Activated CD4-positive, alpha-beta T cell treated with anti-CD3 and anti-CD28 coated beads, Interleukin-2, amount 50 U/mL, for 4 hours (primary cell): ENCODE measurements at places on chromosomes 16 and 17.
A peak's percentile ranks its signal among the peaks of the same experiment; 100 is the strongest.

GRCh38 chr16:68848786-68849185 lies 5.5 kb downstream of the TANGO6 start:
- no peak for DNase-seq

- no peak for DNase-seq
Observed at GRCh38 chr17:28875848-28876550, 21.2 kb downstream of the ERAL1 start.

- DNase-seq, result no peak
Observed at GRCh38 chr17:72458301-72458700, 337.5 kb downstream of the SOX9 start.

- no peak for DNase-seq
Observed at GRCh38 chr16:48165961-48166578, 10.3 kb upstream of the ABCC12 start.

DNA sequence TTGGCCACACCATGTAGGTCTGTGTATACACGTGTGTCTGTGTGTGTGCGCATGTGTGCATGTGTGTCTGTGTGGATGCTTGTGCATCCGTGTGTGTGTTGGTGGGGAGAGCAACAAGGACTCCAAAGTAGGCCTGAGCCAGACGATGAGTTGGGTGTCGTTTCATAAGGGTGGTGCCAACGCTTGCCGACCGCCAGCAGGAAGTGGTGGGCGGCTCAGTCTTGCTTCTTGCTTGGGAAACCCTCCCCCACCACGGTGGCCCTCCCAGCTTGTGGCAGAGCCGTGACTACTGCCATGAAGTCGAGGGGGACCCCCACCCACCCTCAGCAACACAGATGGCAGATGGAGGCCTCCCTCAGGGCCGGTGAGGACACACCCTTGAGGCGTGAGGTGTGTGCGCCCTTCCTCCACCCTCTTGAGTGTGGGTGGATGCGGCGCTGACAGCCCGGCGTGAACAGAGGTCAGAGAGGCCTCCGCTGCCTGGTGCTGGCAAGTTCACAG lies 17.5 kb downstream of the SBK1 start:
- peak; percentile 84 for DNase-seq
